Activated T-helper 2 cell treated with anti-CD3 and anti-CD28 coated beads, Interferon-gamma antibody, Interleukin-2, Interleukin-4, amounts not matched to agents 10 μg/mL and 5 μg/mL and 100 μg/mL, durations not matched to agents 14 hours and 24 hours and 36 hours (primary cell): ENCODE measurements at places on chromosomes 1 and 21. TPM values are rescaled to one million over a fixed set of nuclear protein-coding genes. Genes with fewer than 3 reads are reported as not detected.

DNA sequence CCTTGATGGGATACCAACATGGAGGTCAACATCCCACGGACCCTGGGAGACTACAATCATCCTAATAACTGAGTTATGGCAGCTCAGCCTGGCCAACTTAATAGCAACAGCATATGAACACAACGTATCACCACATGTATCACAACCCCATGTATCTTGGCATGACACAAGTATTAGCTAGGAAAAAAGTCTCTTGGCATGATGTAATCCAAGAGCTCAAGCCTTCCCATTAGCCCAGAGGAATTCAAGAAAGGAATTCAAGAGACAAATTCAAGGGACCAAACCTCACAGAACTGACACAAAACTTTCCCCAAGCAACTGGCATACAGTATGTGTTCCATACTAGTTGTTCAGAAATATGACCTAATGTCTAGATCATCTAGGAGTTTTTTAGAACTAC, 100.9 kb upstream of the HMGB4 start:
- no peak overlapping the region for H3K4me3 ChIP-seq
- no peaks in the 10 kb centered on the region for H3K4me1 ChIP-seq
- H3K36me3 ChIP-seq, result no peaks in the 10 kb centered on the region
- H3K27ac ChIP-seq, result no peak overlapping the region

- no peak overlapping the region for H3K27ac ChIP-seq
- peaks cover 33% of the 10 kb centered on the region for H3K4me1 ChIP-seq
Measured at GRCh38 chr21:38993561-38993960, 187.8 kb downstream of the ETS2 start.

GRCh38 chr1:210330279-210330866, 1.7 kb downstream of the HHAT start:
- H3K4me1 ChIP-seq, result peaks cover 31% of the 10 kb centered on the region
- H3K4me3 ChIP-seq, result peak overlapping the region; percentile 94
- no peak for DNase-seq
- H3K27ac ChIP-seq, result no peak overlapping the region
- H3K27me3 ChIP-seq, result peaks cover 19% of the 10 kb centered on the region

DNA sequence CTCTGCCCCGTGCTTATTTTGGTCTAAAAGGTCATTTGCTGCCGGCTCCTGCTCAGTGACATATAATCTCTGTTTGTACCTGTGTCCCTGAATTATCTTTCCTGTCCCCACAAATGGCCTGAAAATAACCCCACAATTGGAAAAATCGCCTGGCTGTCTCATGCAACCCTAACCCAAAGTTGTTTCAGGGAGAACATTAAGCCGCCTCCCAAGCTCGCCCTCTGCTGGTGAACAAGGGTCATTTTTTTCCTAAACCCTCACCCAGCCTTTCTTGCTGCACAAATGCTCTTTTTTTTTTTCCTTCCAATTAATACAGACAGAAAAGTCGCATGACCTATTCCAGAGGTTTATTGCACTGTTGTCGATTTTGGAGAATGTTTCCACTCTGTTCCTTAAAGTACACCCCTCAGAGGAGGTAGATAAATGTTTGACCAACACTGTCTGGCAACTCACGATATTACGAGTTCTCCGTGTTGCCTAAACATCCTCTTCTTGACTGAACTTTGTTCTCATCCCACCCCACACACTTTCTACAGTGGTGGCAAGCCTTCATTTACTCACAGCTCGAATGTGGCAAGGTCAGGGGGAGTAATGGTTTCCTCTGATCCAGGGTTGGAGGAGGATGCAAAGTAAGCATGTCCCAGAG, 148.7 kb downstream of the ZZZ3 start:
- H3K27me3 ChIP-seq, result no peaks in the 10 kb centered on the region
- H3K4me1 ChIP-seq, result peaks cover 2% of the 10 kb centered on the region
- H3K36me3 ChIP-seq, result no peaks in the 10 kb centered on the region
- peak; percentile 27 for DNase-seq
- H3K4me3 ChIP-seq, result no peak overlapping the region
- H3K27ac ChIP-seq, result no peak overlapping the region

- no peak overlapping the region for H3K27ac ChIP-seq
- H3K4me1 ChIP-seq, result no peaks in the 10 kb centered on the region
- H3K27me3 ChIP-seq, result peaks cover 4% of the 10 kb centered on the region
- DNase-seq, result no peak
Measured at GRCh38 chr1:17520041-17520440, 19.5 kb upstream of the ARHGEF10L start.

DNA sequence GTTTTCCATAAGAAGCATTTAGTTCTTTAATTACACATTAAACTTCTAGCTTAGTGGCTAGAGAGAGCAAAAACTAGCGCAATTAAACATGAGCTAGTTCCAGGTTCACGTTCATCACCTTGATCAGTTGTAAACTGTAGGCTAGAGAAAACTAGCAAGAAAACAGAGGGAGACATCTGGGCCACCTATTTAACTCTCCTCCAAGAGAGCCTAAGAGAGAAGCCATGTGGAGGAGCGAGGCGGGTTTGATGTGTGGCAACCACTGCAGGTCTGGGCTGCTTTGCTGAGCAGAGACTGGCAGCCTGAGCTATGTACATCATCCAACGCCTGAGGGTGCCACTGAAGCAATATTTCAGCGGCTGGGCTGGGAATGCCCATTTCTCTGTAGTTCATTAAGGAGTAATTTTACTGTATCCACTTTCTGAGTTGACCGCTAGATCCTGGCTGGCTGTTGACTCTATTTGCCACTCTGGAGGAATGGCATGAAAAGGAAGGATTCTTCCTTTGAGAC, 252.9 kb downstream of the DYRK1A start:
- DNase-seq, result no peak
- no peak overlapping the region for H3K4me3 ChIP-seq
- H3K36me3 ChIP-seq, result no peaks in the 10 kb centered on the region
- no peak overlapping the region for H3K27ac ChIP-seq

- no peak overlapping the region for H3K4me3 ChIP-seq
- H3K27ac ChIP-seq, result peak overlapping the region; percentile 75
- no peak for DNase-seq
- H3K4me1 ChIP-seq, result peaks cover 73% of the 10 kb centered on the region
- H3K36me3 ChIP-seq, result peaks cover 42% of the 10 kb centered on the region
Measured at GRCh38 chr1:19435181-19435580, 50.2 kb downstream of the CAPZB start.

DNA sequence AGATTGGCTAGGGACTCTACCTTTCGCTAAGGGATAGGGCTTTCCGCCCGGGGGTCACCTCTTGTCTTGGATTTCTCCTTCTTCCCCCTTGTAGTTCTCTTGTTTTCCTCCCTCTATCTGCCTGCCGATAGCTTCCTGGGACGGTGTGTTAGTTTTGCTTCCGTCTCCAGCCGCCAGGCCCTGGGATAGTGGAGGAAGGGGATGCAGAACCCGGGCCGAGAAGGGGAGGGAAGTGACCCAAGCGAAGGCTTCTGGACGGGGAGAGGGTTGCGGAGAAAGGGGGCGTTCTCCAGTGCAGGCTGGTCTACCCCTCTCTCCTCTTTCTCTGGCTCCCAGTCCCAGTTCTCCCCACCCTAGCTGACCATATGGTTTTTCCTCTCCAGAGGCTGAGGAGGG, 871 bp downstream of the TUFT1 start:
- H3K4me3 ChIP-seq, result peak overlapping the region; percentile 89
- no peak overlapping the region for H3K27ac ChIP-seq
- H3K27me3 ChIP-seq, result peaks cover 7% of the 10 kb centered on the region
- no peaks in the 10 kb centered on the region for H3K36me3 ChIP-seq
- DNase-seq, result no peak

DNA sequence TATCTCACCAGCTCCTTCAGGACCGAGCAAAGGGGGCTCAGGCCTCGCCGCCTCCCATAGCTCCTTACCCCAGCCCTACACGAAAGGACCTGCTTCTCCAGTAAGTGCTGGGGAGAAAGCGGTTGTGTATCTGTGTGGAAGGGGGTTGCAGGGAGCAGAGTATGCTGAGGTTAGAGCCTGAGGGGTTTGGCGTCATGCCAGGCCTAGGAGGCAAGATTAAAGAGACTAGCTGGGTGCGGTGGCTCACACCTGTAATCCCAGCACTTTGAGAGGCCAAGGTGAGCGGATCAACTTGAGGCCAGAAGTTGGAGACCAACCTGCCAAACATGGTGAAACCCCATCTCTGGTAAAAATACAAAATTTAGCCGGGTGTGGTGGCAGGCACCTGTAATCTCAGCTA, 14.1 kb upstream of the RASSF5 start:
- no peaks in the 10 kb centered on the region for H3K27me3 ChIP-seq
- H3K4me3 ChIP-seq, result no peak overlapping the region
- no peak for DNase-seq
- peaks cover 15% of the 10 kb centered on the region for H3K4me1 ChIP-seq
- no peak overlapping the region for H3K27ac ChIP-seq
- H3K36me3 ChIP-seq, result peaks cover 67% of the 10 kb centered on the region

DNA sequence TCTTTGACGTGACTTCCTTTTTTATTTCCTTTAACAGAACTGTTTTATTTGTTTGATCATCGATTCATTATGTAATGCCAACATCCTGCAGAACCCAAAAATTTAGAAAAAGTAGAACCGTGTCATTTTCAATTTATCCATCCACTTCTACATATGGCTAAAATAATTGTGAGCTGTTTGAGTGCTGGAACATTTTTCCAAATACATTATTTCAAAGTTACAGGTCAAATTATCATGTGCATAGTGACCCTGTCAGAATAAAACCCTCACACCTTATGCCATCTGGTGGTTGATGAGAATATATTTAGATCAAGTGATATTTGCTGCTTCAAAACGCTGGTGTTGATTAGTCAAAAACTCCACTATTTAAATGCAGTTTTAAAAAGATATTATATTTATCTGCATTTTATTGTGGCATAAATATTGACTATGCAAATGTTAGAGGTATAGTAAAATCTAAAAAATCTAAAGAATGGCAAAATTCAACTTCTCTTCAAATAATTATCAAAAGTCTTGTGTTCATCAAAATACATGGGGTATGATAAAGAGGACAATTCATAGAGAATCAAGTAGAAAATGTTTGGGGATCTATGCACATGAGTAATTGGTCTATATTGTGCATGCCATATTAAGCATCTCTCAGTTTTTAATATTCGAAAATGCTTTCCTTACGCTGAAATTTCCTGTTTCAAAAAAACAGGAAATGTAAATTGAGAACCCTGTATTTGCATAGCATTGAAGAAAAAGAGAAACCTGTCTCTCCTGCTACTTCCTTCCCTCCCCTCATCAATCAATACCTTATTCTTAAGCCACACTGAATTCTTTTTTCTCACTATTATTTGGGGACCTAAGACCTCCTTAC, 39.7 kb downstream of the UBE2U start:
- H3K27me3 ChIP-seq, result peaks cover 20% of the 10 kb centered on the region
- H3K27ac ChIP-seq, result no peak overlapping the region
- H3K4me1 ChIP-seq, result peaks cover 11% of the 10 kb centered on the region
- peak overlapping the region; percentile 62 for H3K4me3 ChIP-seq

TEKT2 gene
- total RNA-seq, result 0.18 and 0.21 TPM in 2 replicates

DNA sequence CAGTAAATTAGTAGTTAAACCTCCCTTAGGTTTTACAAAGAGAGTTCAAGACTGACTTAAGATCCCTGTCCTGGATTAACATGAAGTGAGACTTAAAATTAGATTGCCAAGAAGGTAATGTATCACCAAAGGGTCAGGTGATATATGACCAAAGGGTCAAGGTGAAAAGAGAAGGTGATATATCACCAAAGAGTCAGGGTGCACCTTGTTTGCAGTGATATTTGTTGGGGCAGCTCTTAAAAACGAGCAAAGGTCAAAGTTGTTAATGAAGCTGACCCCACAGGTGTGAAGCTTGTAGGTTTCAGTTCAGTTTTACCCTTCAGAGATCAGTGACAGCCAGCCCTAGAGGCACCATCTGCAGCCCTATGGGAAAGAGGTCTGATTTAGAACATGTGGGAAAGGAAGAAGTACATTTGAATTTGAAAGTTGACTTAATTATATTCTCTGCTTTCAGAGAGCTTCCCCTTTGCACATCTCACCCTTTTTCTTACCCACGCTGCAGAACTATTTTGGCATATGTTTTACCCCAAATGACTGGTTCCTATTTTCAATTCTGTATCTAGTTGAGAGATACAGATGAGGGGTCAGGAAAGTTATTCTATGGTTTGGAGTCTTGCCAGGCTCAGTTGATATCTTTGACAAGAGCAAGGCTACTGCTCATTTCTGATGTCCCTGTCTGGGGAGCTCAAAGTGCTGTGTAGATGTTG, 170.8 kb downstream of the S1PR1 start:
- peaks cover 5% of the 10 kb centered on the region for H3K4me1 ChIP-seq
- no peak for DNase-seq
- H3K36me3 ChIP-seq, result no peaks in the 10 kb centered on the region
- no peak overlapping the region for H3K27ac ChIP-seq
